ENCODE measurements at places on chromosomes 7 and 10.

DNA sequence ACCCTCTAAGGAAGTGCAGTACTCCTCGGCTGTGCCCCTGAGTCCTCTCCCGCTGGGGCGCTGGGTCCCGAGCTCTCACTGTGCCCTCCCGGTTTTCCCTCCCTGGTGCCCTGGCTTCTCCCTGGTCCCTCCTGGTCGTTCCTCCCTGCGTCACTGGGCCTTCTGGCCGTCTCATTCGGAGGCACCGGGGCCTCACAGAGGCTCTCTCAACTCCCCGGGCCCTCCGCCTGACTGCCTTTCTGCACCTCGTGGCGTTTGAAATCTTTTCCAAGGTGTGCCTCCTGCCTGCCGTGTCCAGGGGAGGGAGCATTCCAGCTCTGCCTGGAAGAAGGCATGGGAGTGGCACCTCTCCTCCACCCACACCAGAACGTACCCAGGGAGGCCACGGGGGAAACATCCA, 174.3 kb downstream of the TCERG1L start:
- DNase-seq: no peak

DNA sequence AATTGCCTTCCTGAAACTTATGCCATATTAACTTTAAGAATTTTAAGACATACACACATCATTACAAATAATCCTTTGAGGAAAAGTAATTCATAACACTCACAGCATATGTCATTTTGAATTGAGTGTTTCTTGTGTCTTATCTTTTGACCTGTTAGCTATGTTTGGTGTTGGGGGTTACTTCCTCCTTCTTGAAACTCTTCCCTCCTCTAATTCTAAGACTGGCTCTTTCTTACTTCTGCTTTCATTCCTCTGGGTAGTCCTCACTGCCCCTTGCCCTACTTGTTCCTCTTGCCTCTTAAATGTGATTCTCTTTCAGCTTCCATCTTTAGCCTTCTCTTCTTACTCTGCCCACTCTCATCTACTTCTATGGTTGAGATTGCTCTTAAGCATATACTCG, 28.3 kb upstream of the PIP4K2A start:
- no peak for DNase-seq

GRCh38 chr10:89516149-89516832, 19.1 kb downstream of the SLC16A12 start:
- DNase-seq: no peak

GRCh38 chr7:94525923-94526322, 16.3 kb downstream of the CASD1 start:
- no peak for DNase-seq

GRCh38 chr7:10789170-10789569, 184.5 kb upstream of the PHF14 start:
- no peak for DNase-seq

DNA sequence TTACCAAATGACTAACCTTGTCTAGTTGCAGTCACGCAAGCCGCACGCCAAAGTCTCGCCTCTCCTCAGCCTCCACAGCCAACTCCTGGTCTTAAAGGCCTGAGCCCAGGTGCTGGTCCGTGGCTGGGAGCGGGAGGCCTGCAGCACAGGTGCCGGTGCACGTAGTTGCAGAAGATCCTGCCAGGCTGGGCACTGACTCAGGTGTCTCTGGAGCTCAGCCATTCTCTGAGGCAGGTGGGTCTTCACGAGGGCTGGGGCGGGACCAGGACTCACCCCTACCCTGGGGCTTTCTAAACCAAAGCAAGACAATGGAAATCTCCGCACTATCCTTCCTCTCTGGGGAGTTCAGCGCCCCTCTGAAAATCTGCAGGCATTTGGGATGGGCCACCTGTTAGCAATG, 216.4 kb downstream of the MLLT10 start:
- DNase-seq: no peak

DNA sequence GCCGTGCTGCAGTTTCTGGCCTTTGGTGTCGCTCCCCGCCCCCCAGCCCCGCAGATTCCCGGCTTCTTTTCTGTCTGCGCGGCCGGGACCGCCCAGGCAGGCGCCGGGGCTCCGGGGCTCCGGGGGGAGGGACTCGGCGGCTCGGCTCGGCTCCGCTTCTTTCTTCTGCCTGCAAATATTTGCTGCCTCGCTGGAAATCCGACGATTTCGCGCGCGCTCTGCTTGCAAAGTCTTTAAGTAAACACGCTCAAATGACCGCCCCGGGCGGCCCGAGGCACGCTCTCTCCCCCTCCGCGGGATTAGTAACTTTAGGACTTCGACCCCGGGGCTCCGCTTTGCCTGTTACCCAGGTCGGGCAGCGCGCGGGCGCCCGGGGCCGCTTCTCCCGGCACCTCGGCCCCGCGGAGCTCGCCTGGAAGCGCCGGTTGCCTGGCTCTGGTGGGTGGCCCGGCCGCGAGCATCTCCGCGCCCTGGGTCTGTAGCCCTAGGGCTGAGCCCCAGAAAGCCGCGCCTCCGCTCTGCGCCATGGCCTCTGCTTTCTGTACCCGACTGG, 3.9 kb upstream of the GATA3 start:
- no peak for DNase-seq

DNA sequence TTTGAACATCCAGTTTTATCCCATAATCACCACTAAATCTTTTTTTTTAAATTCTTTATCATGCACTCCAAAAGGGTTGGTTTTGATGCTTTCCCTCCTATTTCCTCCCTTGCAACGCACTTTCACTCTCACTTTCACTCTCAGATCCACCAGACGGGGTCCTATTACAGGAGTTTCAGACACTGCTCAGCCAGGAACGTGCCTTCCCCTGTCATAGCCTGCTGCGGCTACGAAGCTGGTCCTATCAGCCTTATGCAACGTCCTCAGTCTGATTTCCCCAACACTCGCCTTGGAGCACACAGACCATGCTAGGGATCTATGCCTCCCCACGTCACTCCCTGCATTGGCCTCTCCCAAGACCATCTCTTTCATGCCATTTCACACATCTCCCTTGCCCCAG, 23.4 kb downstream of the ZPBP start:
- no peak for DNase-seq

DNA sequence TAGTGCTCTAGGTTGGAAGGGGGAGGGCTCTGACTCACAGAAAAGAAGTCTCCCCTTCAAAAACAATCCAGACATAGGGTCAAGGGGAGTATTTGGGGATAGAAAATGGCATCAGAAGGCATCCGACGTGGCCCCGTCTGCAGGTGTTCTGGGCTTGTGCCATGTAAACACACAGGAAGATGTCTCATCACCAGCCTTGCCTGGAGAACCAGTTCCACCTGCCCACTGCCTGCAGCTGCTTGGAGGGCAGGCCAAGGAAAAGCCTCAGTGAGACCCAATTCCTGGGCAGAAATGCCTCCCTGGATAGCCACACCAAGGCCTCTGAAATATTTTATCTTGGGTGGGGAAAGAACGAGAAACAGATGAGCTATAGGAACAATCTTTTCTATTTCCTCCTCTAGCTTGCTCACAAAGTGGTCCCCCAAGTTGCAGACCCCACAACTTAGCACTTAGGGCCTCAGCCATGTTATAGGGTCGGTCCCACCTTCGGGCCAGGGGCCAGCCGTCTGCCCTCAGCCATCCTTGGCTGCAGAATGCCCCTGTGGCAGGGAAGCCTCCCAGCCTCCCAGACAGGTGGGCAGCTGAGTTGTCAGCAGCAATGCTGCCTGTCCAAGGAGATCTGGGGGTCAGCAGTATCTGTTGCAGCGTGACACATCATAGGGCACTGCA, 54.3 kb upstream of the ECHDC3 start:
- DNase-seq: no peak

- DNase-seq: no peak
Observed at GRCh38 chr7:138077809-138078208, 1.6 kb downstream of the AKR1D1 start.

DNA sequence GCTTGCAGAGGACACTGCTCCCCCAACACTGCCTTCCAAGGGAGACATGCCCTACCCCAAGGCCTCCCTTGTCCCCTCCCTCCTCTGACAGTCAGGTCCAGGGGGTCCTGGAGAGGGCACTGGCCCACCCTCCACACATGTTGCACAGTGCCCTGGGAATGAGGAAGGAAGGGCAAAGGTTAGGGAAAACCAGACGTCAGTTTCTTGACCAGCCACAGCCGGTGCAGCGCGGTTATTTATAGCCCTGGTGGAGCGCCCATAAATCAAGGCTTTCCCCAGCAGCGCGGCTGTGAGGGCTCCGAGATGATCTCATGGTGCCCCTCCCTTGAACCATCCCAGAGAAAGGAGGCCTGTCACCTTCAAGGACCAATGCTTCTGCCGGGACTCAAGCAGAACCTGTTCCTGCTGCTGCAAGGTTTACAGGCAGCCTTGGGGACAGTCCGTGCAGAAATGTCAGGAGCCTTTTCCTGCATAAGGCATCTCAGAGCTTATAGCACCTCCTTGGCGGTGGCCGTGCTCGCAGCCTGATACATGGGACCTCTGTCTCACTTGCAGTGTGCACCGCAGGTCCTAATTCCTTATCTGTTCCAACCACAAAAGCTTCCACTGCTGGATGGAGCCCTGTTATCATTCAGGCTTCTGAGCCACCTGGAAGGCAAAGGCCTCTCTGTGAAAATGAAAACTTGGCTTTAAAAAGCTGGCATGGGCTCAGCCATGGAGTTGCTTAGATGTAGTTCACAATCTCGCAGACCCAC, 127.3 kb downstream of the LHPP start:
- no peak for DNase-seq

DNA sequence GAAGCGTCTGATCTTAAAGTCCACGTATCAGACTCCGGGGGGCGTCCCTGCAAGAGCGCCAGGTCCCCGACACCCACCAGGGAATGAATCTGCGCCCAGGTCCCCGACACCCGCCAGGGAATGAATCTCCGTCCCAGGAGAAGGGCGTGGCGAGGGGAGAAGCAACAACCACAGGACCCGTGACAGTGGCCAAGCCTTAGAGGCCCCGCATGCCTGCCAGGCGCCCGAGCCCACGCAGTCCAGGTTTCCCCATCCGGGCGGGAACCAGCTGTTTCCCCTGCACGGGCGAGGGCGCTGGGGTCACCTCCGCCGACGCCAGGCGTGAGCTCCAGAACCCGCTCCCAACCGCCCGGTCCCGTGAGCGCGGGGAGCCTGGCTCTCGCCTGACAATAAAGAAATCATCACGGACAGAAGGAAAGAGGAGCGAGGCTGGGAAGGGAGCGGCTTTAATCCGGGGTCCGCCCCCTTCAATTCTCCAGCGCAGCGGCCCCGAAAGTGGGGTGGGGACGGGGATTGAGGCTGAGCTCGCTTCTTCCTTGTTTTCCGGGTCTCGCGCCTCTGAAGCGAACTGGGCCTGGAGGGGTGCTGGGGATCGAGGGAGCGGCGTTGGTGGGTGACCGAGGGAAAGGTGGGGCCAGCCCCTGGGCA, 29.0 kb upstream of the BMS1 start:
- DNase-seq: no peak

DNA sequence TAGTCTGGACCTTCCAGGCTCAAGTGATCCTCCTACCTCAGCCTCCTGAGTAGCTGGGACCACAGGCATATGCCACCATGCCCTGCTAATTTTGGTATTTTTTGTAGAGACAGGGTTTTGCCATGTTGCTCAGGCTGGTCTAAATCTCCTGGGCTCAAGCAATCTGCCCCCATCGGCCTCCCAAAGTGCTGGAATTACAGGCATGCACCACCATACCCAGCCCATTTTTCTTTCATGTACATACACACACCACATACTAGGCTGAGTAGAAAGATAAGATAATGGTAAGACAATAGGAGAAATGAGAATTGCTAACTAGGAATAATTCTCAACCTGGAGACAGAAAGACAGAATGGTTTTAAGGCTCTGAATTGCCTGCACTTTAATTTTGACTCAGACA, 83.8 kb downstream of the CPEB3 start:
- no peak for DNase-seq

- DNase-seq: no peak
Observed at GRCh38 chr7:85719981-85720953, 533.4 kb upstream of the SEMA3D start.

DNA sequence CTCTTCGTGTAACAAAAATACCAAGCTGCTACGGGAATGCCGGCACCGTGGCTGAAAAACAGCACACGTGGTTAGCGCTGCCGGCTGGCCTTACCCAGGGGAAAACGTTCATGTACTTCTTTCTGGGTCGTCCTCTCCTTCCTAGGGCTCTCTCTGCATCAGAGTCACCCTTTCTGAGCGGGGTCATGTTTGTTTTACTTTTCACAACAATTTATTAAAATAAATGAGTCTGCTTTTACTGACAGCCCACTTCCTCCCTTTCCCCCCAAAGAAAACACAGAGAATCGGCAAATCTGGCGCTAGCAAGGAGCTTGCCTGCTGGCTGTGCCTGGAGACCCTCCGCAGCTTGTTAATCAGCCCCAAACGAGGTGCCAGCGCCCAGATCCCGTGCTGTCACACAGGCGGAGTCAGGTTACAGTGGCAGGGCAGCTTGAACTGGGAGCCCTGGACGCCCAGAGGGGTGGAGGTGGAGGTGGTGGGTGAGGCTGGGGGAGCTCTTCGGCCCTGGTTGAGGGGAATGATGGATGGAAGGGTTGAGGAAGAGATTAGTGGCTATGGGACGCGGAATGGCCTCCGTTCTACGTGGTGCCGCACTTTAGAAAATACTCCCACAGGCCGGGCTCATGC, 162.2 kb upstream of the TNS3 start:
- DNase-seq: no peak

GRCh38 chr10:127889605-127890195, 3.0 kb downstream of the CLRN3 start:
- no peak for DNase-seq

GRCh38 chr10:1874533-1874932, 137.2 kb upstream of the ADARB2 start:
- DNase-seq: no peak

GRCh38 chr10:61899997-61900828, 1.3 kb upstream of the ARID5B start:
- DNase-seq: no peak

- DNase-seq: peak; percentile 42
Observed at GRCh38 chr10:90592638-90593302, 265.1 kb downstream of the HTR7 start.

DNA sequence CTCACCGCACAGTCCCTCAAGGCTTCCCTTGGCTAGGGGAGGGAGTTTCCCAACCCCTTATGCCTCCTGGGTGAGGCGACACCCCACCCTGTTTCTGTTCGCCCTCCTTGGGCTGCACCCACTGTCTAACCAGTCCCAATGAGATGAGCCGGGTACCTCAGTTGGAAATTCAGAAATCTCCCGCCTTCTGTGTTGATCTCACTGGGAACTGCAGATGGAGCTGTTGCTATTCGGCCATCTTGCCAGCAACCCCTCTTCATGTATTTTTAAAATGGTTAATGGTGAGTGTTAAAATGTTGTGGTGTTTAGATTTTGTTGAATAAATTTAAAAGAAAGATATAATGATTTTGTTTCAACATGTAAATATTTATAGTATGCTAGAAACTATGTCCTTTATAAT, 22.0 kb downstream of the UMAD1 start:
- peak; percentile 46 for DNase-seq

Data from NT2/D1 (cell line).